HCT116 (cell line): ENCODE measurements at places on chromosomes 1 and 21.
A peak's percentile ranks its signal among the peaks of the same experiment; 100 is the strongest.

- DNase-seq, result no peak
Measured at GRCh38 chr1:158996998-158997397, 12.7 kb upstream of the IFI16 start.

DNA sequence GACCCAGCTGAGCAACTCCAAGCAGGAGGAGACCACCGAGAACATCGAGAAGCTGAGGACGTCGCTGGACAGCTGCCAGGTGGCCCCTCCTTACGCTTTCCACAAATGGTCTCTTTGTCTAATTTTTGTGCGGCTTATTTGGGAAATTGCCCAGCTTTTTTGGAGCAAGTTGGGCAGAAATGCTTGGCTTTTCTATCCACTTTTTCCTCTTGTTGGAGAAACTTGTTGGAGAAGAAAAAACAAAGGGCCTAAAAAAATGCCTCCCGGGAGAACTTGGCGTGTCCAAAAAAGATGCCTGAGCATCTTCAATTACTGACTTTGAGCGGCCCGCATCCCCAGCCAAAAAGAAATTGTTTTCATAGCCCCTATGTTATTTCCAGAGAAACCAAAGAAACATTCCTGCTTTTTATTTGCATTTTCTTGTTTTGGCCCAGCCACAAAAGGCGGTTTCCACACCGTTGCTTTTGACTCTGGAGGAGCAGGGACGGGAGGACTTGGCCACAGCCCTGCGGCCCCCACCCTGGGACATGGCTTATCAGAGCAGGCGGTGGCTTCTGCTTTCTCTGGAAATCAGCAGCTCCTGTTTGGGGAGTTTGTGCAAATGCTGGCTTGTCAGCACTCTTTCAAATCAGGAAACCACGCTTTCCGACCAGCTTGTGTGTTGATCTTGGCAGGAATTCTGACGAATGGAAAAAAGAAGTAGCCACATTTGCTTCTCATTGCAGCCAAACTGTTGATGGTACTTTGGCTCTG lies 81.2 kb upstream of the EFHD2 start:
- DNase-seq, result no peak

DNA sequence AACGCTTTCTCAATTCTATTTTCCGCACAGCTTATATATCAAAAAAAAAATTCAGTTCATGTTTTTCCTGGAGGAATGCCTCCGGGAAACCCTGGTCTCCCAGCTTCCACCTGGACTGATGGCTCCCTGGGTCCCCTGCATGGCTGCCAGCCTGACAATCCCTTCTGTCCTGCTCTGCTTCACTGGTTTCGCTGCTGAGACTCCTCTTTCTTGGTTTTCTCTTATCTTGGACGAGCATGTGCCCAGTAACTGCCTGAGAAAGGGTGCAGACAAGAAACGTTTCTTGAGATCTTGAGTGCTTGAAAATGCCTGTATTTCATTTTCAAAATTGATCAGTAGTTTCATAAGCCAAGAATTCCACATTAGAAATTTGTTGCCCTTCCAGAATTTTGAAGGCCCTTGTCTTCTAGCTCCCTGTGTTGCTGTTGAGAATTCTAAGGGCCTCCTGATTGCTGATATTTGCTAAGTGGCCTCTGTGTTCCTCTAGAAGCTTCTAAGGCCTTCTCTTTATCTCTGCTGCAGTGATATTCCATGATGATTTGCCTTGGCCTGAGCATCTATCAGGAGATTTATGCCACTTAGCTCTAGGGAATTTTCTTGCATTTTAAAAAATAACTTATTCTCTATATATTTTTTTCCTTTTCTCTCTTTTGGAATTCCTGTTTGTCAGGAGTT lies 44.7 kb downstream of the ETS2 start:
- DNase-seq, result no peak

DNA sequence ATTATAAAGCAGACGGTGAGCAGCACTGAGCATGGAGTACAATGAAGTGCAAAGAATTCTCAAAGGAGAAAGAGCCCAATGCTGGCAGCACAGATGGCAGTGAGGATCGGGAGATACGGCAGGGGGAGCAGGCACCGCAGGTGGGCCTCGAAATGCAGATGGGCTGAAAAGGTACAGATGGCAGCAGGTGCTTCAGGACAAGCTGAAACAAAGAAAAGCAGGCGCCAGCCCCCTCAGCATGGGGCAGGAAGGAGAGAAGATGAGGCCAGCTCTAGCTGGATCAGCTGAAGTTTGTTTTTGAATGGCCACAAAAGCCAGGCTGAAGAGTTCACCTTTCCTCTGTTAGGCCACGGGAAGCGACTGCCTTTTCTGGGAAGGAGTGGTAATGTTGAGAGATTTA lies 7.7 kb downstream of the CFAP298 start:
- DNase-seq, result no peak

DNA sequence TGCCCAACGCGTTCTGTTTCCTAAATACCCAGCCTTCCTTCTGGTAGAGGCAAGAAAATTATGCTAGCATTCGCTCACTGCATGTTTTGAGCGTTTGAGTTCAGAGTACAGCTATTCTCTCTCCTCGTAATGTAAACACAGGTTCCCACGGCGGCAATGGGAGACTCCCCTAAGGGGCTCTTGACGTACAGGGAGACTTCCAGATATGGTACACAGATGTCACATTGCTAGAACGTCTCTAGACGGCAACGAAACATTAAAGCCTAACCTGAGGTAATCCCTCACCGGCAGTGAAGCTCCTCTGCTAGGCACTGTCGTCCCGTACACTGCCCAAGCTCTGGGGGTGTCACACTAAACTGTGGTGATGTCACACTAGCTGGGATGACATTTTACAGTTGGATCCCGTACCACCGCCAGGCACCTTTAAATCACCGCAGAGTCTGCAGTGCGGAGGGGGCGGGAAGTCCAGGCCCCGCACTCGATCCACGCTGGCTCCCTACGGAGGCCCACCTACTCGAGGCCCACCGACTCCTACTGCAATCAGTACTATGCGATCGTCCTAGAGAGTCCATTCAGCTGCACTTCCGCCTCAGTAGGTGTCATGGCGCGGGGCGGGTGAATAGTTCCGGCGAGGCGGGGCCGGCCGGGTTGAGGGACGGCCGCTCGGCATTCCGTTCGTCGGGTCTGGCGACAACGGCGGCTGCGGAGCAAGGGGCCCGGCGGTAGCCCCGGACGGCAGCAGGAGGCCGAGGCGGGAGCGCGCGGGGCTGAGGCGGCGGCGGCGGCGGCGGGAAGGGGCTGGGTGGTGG lies at the start of gene HIPK1:
HIPK1 (plus strand) TSS at position 384 of the 809 bp plus-strand sequence.
- DNase-seq, result peak; percentile 69

DNA sequence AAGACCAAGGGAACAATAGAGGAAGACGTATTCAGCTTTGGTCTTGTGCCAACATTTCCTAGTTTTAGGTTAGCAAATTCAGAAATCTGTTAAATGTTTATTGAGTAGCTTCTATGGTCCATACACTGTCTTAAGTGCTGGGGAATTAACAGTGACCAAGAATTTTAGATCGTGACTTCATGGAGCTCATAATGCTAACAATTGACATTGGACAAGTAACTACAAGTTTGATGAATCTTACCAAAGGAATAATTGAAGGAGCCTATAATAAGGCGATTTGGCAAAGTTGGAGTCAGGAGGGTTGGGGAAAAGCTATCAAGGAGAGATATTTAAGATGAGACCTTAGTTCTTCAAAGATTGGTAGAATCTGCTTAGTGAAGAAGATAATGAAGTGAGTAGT lies 1.4 kb upstream of the SLAMF9 start:
- no peak for DNase-seq

DNA sequence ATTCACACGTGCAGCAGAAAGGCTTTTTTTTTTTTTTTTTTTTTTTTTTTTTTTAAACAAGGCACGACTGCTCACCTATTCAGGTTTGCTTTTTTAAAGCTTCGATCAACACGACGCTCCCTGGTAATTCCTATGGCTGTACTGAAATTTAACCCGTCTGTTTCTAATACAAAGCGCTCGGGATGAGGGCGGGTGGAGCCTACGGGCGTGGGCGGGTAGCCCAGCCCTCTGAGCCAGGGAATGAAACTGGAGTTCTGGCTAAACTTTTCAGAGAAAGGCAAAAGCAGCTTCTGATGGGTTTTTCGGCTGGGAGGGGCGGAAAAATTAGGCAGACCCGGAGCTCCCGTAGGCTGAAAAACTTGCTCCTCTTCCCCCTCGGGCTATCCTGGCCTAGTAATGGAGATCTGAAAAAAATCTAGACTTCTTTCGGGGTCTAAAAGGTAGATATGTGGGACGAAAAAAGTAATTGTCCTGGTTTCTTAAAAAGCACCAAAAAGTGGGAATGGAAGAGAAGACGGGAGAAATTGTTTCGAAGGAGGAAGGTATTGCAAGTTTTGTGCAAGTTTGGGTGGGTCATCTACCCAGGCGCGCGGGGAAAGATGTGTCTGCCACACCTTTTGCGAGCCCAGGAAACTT lies 7.4 kb downstream of the NR5A2 start:
- DNase-seq, result no peak

DNA sequence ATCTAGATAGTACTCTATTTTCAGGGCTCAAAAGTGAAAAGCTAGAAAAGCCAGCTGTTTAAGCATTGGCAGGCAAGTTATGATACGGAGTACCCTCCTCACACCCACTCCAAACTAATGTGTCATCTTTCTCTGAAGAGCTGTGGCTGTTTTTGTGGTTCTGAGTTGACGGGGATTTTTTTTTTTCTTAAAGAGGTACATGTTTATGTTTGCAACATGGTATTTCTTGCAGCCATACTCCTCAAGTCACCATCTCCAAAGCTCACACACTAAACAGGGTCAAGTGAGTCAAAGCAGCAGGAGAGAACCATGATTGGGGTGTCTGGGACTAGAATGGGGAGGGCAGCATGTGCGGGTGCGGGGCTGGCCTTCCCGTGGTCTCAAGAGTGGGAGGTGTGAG lies 347.2 kb downstream of the DISC1 start:
- DNase-seq, result no peak

- no peak for DNase-seq
Measured at GRCh38 chr21:16187603-16188301, 458.0 kb downstream of the USP25 start.

DNA sequence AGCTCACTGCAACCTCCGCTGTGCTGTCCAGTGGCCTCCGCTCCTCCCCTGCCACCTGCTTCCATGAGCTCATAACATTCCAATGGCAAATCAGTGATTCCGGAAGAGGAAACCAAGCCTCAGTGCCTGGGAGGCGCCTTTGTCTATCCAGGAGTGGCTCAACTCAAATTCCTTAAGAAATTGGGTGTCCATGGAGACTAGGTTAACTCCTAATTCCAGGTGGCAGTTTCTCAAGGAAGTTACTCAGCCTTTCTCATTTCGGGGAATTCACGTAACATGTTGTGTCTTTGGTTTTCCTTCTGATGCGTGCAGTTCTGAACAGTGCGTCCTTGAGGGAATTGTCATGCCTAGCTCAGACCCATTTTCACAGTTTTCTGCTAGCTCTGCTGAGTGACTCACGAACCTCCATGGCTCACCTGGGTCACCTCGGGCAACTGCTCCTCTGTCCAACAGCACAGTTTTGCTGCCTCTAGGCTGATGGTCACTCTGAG lies 89.9 kb upstream of the DSCAM start:
- DNase-seq, result no peak

GRCh38 chr1:14897080-14897449 lies 256.5 kb upstream of the TMEM51 start:
- peak; percentile 28 for DNase-seq

- no peak for DNase-seq
Measured at GRCh38 chr1:175390522-175391254, 198.1 kb upstream of the KIAA0040 start.
